ENCODE measurements at places on chromosomes 13 and 19.

DNA sequence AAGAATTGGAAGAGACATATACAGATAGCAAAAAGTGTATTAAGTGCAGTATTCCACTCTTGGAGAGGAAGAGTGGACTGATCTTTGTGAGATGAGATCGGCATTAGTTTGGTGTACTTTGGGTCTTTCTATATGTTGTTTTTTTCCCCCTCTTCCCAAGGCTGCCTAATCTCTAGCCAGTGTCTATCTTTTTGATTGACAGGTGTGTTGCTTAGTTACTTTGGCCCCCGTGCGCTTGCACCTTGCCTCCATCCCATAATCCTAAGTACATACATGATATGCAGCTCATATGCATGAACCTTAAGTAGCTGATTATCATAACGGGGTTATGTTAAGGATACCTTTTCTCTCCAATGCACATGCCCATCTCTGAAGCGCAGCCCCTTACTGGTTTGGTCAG is 4.3 kb upstream of the SLC7A10 start:
- DNase-seq = no peak

GRCh38 chr19:9130965-9131364 is 4.2 kb upstream of the OR7G3 start:
- DNase-seq = no peak

GRCh38 chr19:52689843-52690368 is 44.9 kb downstream of the ZNF611 start:
- no peak for DNase-seq

DNA sequence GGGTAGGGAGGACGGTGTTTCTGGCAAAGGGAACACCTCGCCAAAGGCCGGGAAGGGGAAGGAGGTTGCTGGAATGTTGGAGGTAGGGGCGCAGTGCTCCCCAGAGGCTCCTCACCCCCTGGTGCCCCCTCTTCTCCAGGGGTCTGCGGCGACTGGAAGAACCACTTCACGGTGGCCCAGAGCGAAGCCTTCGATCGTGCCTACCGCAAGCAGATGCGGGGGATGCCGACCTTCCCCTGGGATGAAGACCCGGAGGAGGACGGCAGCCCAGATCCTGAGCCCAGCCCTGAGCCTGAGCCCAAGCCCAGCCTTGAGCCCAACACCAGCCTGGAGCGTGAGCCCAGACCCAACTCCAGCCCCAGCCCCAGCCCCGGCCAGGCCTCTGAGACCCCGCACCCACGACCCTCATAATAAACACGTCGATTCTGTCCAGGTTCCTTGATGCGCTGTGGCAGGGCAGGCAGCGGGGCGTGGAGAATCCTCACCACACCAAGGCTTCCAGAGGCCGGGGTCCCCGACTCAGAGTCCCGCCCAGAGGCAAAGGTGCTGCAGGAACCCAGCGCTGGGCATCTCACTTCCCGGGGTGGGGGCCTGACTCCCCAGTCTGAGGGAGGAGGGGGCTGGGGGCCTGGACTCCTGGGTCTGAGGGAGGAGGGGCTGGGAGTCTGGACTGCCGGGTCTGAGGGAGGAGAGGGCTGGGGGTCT is 7.4 kb upstream of the SPACA4 start:
- no peak for DNase-seq

DNA sequence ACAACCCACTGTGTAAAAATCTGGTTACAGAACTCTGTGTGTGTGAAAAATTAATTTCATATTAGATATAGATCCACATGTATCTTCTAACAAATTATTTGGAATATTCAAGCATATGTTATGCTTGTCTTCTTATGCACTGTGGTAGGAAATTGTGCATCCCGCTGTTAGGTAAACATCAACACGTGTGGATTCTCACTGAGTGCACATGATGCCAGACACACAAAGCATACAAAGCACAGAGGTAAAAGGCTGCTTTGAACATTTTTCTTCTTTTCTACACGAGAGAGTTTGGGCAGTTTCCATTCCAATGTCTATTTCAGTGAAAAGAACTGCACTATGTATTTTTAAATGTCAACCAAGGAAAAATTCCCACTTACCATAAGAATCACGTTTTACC is 354.9 kb downstream of the PCDH9 start:
- DNase-seq = no peak

DNA sequence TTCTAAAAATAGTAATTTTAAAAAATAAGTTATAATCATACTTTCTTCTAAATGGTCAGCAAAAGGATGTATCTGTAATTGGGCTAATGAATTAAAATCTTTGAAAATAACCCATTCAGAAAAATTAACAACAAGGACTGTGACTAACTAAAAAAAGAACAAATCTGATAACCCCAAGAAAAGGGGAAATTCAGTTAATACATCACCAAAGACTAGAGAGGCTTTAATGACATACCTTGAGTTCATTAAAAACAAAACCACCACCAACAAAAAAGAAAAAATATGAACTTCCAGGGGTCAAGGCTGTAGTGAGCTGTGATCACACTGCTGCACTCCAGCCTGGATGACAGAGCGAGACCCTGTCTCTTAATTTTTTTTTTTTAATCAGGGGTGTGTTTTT is 121.8 kb downstream of the TBC1D4 start:
- DNase-seq = no peak

DNA sequence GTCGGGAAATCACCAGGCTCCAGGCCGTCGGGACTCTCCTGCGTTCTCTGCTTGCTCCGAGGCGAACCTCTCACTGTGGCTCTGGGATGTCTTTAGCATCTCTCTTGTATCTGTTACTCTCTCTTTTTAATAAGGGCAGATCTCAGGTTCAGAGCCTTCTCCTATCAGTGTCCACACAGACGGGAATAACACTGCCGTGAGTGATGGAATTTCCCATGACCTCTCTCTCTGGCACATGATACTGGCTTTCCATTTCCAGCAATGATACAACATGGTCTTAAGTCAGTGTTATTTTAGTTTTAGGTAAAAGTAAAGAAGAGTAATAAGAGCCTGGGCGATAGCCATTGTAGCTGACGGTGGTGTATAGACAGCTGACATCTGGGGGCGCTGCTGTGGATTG is 9.3 kb downstream of the ZNF444 start:
- no peak for DNase-seq

DNA sequence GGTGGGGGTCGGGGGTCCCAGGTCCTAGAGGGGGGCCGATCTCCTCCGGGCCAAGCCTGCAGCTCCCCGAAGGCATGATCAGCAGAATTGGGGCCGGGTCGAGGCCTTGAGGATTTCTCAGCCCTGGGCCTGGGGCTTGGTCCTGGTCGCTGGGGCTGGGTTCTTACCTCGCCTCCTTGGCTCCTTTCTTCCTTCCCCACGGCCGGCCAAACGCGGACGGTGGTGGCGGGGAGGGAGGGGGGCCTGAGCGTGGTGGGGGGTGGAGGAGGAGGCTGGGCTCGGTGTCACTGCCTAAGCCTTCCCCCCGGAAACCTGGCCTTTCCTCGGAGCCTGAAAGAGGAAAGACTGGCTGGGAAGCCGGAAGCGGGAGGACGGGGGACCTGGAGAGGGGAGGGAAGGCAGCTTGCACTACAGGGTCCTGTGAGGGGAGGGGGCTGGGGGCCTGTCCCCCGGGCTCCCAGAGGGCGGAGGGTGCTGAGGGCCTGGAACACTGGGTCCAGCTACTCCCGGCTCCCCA is at the start of gene ZNF579:
Gene ZNF579, minus strand, starts transcription at position 221 of the 517 bp plus-strand sequence. CDS start 1,209 bp downstream, outside the sequence.
- DNase-seq = peak; percentile 82

Data from NCI-H524 (cell line).